ENCODE measurements at places on chromosomes 4 and X. TPM values are rescaled to one million over a fixed set of nuclear protein-coding genes. Genes with fewer than 3 reads are reported as not detected.

Gene STAP1
- total RNA-seq, result not detected

Gene SSX3
- not detected for total RNA-seq

Gene VCX2
- not detected for total RNA-seq

Gene XAGE2
- total RNA-seq, result not detected

Gene PRMT9
- total RNA-seq, result 9.0 TPM

Gene DAPP1
- total RNA-seq, result 0.59 TPM

Gene RBM46
- not detected for total RNA-seq

DNA sequence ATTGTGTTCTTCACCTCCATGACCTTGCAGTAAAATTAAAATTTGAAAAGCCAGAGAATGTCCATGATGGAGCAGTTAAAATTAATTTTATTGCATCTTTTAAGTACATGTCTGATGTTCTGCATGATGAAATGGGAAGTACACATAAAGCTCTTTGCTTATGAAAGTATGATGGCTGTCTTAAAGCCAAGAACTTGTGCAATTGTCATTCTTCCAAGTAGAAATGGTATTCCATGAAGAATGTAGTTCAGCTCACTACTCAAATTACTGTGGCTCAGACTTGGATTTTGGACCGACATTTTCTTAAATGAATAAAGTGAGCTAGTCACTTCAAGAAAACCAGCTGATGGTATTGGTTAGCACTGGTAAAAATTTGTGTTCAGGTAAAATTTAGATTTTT, 161.7 kb upstream of the CXCL13 start:
- peak; percentile 11 for DNase-seq

GRCh38 chrX:87808576-87809243, 291.1 kb downstream of the KLHL4 start:
- no peak for DNase-seq

- DNase-seq, result no peak
Measured at GRCh38 chr4:99712099-99712498, 54.5 kb upstream of the C4orf54 start.

DNA sequence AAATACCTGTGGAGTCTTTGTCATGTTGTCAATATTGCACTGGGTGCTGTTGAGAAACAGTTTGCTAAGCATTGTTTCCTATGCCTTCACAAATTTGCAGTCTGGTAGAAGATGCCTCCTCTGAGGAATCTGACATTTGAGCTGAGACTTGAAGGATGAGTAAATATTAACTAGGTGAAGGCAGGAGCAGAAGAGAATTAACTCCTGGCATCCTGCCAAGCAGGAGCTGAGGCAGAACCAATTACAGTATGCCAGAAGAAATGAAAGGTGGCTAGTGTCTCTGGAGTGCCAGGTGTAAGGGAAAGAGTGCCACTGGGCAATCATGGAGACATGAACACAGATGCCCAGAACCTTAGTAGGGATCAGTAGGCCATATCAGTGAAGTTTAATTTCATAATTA, 1778.2 kb upstream of the PCDH10 start:
- no peak for DNase-seq

DNA sequence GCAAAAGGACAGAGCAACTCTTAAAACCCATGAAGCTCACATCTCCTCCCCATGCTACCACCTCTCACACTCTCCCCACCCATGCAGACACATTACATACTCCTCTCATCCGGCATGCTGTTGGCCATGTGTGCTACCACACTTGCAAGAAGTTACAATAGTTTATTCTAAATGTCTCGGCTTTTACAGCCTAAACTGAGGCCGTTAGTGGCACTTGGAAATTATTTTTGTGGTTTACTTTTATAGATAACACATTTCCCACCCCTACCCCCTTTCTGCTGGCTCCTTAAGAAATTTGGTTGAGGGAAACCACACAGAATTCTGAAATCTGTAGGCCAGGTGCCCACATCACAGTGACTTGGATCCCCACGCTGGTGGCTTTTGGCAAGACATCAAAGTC, 141.1 kb upstream of the HHIP start:
- DNase-seq, result peak; percentile 31

DNA sequence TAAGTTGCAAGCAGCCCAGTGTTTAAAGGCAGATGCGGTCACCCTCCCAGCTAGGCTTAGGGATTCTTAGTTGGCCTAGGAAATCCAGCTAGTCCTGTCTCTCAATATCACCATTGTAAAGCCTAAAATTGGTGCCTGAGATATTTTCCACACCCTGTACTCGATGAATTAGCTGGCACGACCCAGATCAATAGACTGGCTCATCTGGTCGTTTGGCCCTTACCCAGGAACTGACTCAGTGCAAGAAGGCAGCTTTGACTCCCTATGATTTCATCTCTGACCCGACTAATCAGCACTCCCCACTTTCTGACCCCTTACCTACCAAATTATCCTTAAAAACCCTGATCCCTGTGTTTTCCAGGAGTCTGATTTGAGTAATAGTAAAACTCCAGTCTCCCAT, 384.9 kb upstream of the SLC7A11 start:
- peak; percentile 22 for DNase-seq

DNA sequence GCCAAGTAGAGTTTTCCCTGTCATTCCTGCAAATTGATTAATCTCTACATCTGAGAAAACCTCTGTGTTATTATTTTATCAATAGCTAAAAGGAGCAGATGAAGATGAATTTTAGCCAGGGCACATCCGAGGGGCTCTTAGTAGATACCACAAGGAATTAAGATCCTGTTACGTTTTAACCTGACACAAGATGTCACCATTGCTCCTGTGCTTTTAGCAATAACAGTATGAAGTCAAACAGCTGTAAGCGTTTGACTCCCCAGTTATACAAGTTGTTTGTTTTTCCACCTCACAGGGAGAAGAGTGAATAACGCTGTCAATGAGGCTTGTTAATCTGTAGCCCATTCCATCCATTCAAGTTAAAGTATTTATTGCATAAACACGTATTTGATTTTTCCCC, 76.0 kb upstream of the AP1S2 start:
- peak; percentile 32 for DNase-seq

- no peak for DNase-seq
Measured at GRCh38 chr4:6941796-6942195, 32.2 kb downstream of the TBC1D14 start.

DNA sequence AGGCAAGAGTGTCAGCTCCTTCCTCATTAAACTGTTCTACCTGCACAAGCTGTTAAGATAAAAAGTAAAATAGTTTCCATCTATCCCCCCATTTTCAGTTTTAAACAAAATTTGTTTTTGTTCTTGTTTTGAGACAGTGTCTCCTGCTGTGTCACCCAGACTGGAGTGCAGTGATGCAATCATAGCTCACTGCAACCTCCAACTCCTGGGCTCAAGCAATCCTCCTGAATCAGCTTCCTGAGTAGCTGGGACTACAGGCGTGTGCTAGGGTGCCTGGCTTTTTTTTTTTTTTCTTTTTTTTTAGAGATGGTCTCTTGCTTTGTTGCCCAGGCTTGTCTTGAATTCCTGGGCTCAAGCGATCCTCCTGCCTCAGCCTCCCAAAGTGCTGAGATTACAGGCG, 105.4 kb downstream of the HS6ST2 start:
- no peak for DNase-seq

DNA sequence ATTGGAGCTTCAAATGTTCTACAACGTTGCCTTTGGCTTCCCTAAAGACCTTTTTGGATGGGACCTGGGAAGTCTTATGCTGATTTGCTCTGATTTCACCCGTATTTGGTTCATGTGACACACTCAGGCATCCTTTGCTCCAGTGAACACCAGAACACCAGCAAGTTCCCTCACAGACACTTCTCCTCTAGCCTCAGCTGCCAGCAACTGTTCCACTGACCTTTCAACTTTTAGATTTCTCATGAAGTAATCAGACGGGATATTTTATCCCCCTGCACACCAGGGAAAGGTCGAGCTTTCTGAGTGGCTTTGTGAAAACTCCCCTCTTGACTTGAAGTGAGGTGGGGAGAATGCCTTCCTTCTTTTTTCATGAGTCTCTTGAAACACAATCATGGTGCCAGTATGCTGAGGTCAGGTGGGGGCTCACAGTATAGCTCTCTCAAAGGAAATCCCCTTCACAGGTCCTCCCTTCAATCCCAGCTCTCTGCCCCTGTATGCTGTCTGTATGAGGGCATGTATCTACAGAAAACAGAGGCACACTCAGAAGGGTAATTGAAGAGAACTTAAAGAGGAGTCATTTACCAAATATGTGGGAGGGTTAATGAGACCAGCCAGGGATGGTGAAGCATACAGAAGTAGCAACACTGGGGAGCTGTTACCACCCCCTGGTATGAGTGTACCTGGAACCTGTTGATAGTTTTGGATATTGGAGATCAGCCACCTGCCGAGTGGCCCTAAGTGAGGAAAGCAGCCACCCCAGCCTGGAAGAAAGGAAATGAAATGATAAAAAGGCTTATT, 62.7 kb downstream of the FGFBP1 start:
- DNase-seq, result no peak

DNA sequence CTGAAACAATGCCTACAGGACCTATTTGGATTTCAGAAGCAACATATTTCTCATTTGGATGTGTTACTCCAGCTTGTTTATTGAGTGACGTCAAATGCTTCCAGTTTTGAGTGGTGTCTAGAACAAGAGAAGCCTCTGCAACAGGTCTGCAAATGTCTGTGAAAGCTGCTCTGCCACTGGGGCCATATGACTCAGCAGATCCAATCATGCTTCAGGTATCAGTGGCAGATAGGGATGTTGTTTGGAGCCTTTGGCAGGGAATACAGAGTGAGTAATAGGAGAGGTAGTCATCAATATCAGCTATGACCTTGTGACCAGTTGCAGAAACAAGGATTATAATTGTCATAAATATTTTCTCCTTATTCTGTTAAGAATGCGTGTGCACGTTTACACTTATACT, 141.1 kb upstream of the ZXDA start:
- DNase-seq, result no peak

Data from astrocyte (in vitro differentiated cells and primary cell).